Colonic mucosa (tissue), 4 donors: ENCODE measurements at places on chromosomes 6 and 20. TPM values are rescaled to one million over a fixed set of nuclear protein-coding genes. Genes with fewer than 3 reads are reported as not detected.

The TAGAP gene
- total RNA-seq: 1.1 TPM

The CD24 gene
- total RNA-seq: 1,002 TPM

The KIAA1755 gene
- 0.40 TPM for total RNA-seq

The SRSF6 gene
- 147 TPM for total RNA-seq

The BPIFA1 gene
- not detected for total RNA-seq

- no peak overlapping the region for H3K4me3 ChIP-seq
- no peaks in the 10 kb centered on the region for H3K4me1 ChIP-seq
- no peaks in the 10 kb centered on the region for H3K36me3 ChIP-seq
- DNase-seq: no peak
- no peak overlapping the region for H3K27ac ChIP-seq
Measured at GRCh38 chr6:148983966-148984365, 237.1 kb downstream of the UST start.

DNA sequence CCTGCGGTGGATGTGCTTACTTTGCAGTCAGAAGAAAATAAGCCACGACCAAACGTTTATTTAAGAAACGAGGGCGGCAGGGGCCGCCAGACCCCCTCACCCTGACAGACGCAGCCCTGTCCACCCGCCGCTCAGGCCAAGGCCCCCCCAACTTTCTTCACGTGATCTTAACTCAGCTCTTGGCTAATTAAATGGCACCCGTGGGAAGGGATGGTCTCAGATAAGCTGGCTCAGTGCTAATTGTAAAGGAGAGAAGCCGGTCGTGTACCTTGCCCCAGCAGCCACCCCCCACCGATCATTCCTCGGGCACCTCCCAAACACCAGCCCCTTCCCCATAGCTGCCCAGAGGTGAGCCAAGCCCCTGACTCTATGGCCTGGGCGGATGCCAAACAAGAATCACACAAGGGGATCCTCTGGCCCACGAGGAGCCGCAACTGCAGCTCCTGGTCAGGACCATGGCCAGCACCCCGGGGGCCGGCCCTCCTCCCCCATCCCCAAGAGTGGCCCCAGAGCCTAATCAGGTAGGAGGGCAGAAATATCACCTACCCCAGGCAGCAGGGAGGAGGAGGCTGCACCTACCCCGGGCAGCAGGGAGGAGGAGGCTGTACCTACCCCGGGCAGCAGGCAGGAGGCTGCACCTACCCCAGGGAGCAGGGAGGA is 11.2 kb downstream of the KCNQ2 start:
- no peak overlapping the region for H3K27ac ChIP-seq
- no peak for DNase-seq
- H3K4me3 ChIP-seq: no peak overlapping the region
- H3K4me1 ChIP-seq: no peaks in the 10 kb centered on the region
